Naive thymus-derived CD4-positive, alpha-beta T cell (primary cell): ENCODE measurements at places on chromosomes 4 and X. TPM values are rescaled to one million over a fixed set of nuclear protein-coding genes. Genes with fewer than 3 reads are reported as not detected.

DNA sequence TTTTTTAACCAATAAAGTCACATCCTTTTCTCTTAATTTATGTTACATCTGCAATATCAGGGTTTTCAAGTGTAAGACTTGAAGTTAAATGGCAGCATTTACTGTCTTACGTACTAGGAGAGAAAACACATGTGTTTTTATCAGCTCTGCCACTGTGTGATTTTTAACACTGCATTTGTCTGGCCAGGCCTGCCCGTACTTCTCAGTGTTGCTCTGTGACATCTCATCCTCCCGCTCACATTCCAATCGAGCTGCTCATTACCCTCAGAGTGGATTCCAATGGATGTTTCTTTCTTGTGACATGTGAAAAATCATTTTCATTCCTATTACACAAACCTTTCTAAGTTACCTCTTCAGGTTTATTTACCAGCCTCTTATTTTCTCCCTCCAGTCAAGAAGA is 420.3 kb downstream of the FAT4 start:
- no peaks in the 10 kb centered on the region for H3K4me1 ChIP-seq
- H3K4me3 ChIP-seq = no peak overlapping the region
- H3K27ac ChIP-seq = no peak overlapping the region
- H3K36me3 ChIP-seq = no peaks in the 10 kb centered on the region
- DNase-seq = no peak

DNA sequence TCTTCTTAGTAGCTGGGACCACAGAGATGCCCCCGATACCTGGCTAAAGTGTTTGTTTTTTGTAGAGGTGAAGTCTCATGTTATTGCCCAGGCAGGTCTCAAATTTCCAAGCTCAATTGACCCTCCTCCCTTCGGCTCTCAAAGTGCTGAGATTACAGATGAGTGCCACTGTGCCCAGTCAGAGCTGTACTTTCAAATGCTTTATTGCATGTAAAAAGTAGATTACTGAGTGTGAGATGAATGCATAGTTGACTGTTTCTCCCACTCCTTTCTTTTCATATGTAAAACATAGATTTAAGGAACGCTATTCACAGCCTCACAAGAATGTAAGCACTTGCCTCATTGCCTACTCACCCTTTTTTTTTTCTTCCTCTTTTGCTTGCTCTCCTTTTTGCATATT is 984.4 kb upstream of the PABPC4L start:
- no peaks in the 10 kb centered on the region for H3K4me1 ChIP-seq
- H3K27ac ChIP-seq = no peak overlapping the region
- H3K4me3 ChIP-seq = no peak overlapping the region
- H3K36me3 ChIP-seq = no peaks in the 10 kb centered on the region
- no peak for DNase-seq
- H3K27me3 ChIP-seq = no peaks in the 10 kb centered on the region

DNA sequence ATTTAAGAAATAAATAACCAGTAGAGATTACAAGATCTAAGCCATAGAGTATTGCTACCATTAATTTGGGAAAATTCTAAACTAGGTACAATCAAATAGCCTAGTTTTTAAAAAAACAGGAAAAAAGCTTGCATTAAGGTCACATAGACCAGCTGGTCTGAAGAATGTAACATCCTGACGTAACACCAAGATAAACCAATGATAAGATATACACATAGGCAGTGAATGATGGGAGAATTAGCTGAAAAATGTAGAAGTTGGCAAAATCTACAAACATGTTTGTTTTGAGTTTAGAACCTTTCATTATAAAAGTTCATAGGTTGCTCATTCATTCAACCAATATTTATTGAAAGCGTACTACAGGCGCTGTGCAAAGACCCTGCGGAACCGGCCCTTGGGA is 120.0 kb downstream of the SH3RF1 start:
- H3K36me3 ChIP-seq = no peaks in the 10 kb centered on the region
- no peaks in the 10 kb centered on the region for H3K27me3 ChIP-seq
- DNase-seq = no peak
- H3K27ac ChIP-seq = no peak overlapping the region
- no peak overlapping the region for H3K4me3 ChIP-seq

GRCh38 chr4:157582141-157582540 is 361.6 kb downstream of the GRIA2 start:
- no peaks in the 10 kb centered on the region for H3K27me3 ChIP-seq
- DNase-seq = no peak
- no peak overlapping the region for H3K4me3 ChIP-seq
- no peaks in the 10 kb centered on the region for H3K4me1 ChIP-seq

DNA sequence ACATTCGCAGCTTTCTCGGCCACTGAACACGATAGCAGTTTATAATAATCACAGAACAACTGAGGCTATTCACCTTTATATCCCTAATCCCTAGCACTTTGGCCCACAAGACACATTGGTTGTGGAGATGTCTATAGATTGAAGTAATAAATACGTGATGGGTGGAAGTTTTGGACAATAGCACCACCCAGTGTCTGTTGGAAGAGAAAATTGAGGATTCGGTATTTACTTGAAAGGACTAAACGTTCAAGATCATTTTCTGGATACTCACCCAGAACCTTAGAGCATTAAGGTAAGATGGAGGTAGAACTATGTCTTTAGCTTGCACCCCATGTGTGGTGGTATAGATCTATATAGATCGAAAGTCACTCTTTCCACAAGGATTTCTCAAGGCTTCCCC is 787 bp upstream of the TMSB15A start:
- H3K4me1 ChIP-seq = no peaks in the 10 kb centered on the region
- no peak overlapping the region for H3K27ac ChIP-seq
- no peak for DNase-seq
- H3K36me3 ChIP-seq = no peaks in the 10 kb centered on the region

- no peak overlapping the region for H3K27ac ChIP-seq
- DNase-seq = no peak
- no peaks in the 10 kb centered on the region for H3K4me1 ChIP-seq
- no peak overlapping the region for H3K4me3 ChIP-seq
- H3K27me3 ChIP-seq = no peaks in the 10 kb centered on the region
These were observed 32.7 kb upstream of the MAGED1 start for GRCh38 chrX:51860679-51861078.

DNA sequence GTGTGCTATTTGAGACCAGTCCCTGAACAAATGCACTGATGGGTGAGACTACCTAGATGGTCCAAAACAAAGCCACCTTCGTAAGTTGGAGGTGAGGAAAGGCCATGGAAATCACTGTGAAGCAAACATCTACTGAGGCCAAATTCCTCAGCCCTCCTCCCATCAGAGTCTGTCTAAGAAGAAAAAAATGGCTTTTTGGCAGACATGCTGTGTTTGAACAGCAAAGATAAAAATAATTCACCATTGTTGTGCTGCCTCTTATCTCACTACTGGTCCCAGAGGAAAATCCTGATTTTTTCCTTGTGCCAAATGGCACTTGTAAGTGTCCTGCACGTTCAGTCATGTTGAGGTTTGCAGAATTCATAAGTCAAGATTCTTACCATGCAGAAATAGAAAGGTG is 7.9 kb downstream of the MAGEB18 start:
- H3K4me1 ChIP-seq = no peaks in the 10 kb centered on the region
- no peak overlapping the region for H3K27ac ChIP-seq
- no peak for DNase-seq
- H3K27me3 ChIP-seq = no peaks in the 10 kb centered on the region

DNA sequence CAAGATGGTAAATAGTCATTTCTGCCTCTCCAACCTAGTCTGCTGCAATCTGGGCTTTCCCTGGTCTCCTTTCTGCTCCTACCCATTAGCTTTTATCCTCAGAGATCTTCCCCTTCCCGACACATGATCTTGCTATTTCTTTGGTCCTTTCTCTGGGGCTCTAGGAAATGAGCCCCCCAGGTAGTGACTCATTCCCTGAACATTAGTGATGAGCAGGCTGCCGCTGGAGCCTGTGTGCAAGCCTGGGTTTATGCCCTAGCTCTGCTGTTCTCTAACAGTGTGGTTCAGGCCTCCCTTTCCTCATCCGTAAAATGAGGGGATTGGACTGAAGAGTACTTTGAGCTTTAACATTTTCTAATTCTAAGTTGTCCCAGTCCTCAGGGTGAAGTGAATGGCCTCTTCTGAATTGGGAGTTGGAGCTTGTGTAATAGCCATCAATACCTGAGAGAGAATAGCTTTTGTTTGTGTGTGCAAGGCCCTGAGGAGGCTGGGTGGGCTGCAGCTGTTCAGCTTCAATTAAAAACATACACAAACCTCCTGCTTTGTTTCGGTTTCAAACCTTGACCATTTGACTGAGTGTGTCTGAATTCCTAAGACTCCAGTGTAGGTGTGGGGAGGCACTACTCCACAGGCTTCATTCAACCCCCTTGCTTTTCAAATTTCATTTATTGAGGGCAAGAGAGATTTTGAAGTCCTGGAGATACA is 115.6 kb upstream of the SCML1 start:
- H3K27ac ChIP-seq = no peak overlapping the region
- H3K27me3 ChIP-seq = no peaks in the 10 kb centered on the region
- no peak overlapping the region for H3K4me3 ChIP-seq

GRCh38 chr4:3321295-3321889 is 28.6 kb downstream of the RGS12 start:
- H3K4me3 ChIP-seq = no peak overlapping the region
- no peak overlapping the region for H3K27ac ChIP-seq
- no peaks in the 10 kb centered on the region for H3K36me3 ChIP-seq
- no peaks in the 10 kb centered on the region for H3K27me3 ChIP-seq
- no peaks in the 10 kb centered on the region for H3K4me1 ChIP-seq

- no peak for DNase-seq
- H3K36me3 ChIP-seq = no peaks in the 10 kb centered on the region
- H3K4me3 ChIP-seq = no peak overlapping the region
These were observed 99.6 kb downstream of the ADAM29 start for GRCh38 chr4:175017751-175018150.

GRCh38 chr4:176957353-176958118 is 164.8 kb upstream of the VEGFC start:
- no peak overlapping the region for H3K4me3 ChIP-seq
- no peaks in the 10 kb centered on the region for H3K36me3 ChIP-seq
- no peaks in the 10 kb centered on the region for H3K4me1 ChIP-seq
- H3K27me3 ChIP-seq = no peaks in the 10 kb centered on the region

GRCh38 chr4:55615008-55615407 is 21.1 kb downstream of the NMU start:
- no peaks in the 10 kb centered on the region for H3K36me3 ChIP-seq
- H3K27ac ChIP-seq = no peak overlapping the region
- DNase-seq = no peak
- no peak overlapping the region for H3K4me3 ChIP-seq
- no peaks in the 10 kb centered on the region for H3K27me3 ChIP-seq

GRCh38 chrX:93422693-93423092 is 250.7 kb downstream of the NAP1L3 start:
- H3K4me1 ChIP-seq = no peaks in the 10 kb centered on the region
- no peak for DNase-seq
- no peak overlapping the region for H3K27ac ChIP-seq
- no peaks in the 10 kb centered on the region for H3K27me3 ChIP-seq
- no peaks in the 10 kb centered on the region for H3K36me3 ChIP-seq

GRCh38 chr4:86496094-86497080 is 97.7 kb upstream of the PTPN13 start:
- no peaks in the 10 kb centered on the region for H3K4me1 ChIP-seq
- H3K27me3 ChIP-seq = no peaks in the 10 kb centered on the region
- DNase-seq = no peak
- no peak overlapping the region for H3K27ac ChIP-seq
- H3K36me3 ChIP-seq = no peaks in the 10 kb centered on the region

- H3K27ac ChIP-seq = no peak overlapping the region
- no peak for DNase-seq
- H3K36me3 ChIP-seq = no peaks in the 10 kb centered on the region
These were observed 487.0 kb downstream of the PDHA2 start for GRCh38 chr4:96326846-96327245.

DNA sequence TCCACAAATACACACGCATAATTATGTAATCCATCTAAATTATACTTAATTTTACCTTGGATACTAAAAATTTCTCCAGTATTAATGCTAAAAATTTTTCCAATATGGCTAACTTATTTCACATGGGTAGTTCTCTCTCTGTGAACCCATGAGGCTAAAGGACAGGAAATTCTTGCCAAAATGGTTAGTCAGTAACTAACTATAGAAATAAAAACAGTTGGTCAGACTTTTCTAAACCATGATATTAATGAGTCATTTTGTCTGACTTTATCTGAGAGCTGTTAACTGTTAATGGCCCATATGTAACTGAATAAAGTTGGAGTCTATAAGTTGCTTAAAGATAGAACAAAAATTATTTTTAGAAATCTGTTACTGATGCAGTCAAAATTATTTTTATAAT is 549.4 kb downstream of the TLL1 start:
- no peak for DNase-seq
- no peaks in the 10 kb centered on the region for H3K4me1 ChIP-seq
- no peaks in the 10 kb centered on the region for H3K36me3 ChIP-seq
- no peak overlapping the region for H3K4me3 ChIP-seq
- no peaks in the 10 kb centered on the region for H3K27me3 ChIP-seq

DNA sequence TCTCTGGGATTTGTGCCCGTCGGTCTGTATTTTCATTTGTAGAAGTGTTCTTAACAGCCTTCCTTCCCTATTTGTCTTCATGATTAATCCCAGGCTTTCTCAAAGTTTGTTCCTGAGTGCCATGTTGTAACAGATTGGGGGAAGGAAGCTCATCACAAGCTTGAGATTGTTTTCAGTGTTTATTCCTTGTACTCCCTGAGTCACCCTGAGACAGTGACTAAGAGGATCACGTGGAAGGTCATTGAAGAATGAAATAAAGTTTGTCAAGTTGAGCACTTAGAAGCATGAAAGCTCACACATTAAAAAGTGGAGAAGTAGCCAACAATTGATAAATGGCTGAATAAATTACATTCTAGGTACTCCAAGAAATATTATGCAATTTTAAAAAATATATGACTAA is 153.5 kb upstream of the FAM241A start:
- no peaks in the 10 kb centered on the region for H3K36me3 ChIP-seq
- H3K27ac ChIP-seq = no peak overlapping the region
- no peak overlapping the region for H3K4me3 ChIP-seq
- no peaks in the 10 kb centered on the region for H3K4me1 ChIP-seq
- no peak for DNase-seq

- no peak for DNase-seq
- no peak overlapping the region for H3K4me3 ChIP-seq
- H3K36me3 ChIP-seq = no peaks in the 10 kb centered on the region
- H3K27me3 ChIP-seq = no peaks in the 10 kb centered on the region
These were observed 109.0 kb upstream of the ATOH1 start for GRCh38 chr4:93719552-93719951.

Gene IL2RG
- 671 and 686 TPM in 2 replicates for total RNA-seq

Gene F8A3
- total RNA-seq = 18.7 TPM

Gene EDA
- total RNA-seq = 14.3 TPM

Gene FGF16
- total RNA-seq = not detected

Gene MAGEC2
- total RNA-seq = not detected

Gene FMR1NB
- total RNA-seq = not detected

Gene ARMCX5
- 9.7 TPM for total RNA-seq

Gene ARHGEF6
- 87.8 TPM for total RNA-seq

Gene ZAR1
- total RNA-seq = not detected
